Suppressor macrophage (primary cell): ENCODE measurements at places on chromosomes 5 and 9.

GRCh38 chr9:5832071-5832537, 813 bp downstream of the ERMP1 start:
- peak; percentile 46 for DNase-seq

DNA sequence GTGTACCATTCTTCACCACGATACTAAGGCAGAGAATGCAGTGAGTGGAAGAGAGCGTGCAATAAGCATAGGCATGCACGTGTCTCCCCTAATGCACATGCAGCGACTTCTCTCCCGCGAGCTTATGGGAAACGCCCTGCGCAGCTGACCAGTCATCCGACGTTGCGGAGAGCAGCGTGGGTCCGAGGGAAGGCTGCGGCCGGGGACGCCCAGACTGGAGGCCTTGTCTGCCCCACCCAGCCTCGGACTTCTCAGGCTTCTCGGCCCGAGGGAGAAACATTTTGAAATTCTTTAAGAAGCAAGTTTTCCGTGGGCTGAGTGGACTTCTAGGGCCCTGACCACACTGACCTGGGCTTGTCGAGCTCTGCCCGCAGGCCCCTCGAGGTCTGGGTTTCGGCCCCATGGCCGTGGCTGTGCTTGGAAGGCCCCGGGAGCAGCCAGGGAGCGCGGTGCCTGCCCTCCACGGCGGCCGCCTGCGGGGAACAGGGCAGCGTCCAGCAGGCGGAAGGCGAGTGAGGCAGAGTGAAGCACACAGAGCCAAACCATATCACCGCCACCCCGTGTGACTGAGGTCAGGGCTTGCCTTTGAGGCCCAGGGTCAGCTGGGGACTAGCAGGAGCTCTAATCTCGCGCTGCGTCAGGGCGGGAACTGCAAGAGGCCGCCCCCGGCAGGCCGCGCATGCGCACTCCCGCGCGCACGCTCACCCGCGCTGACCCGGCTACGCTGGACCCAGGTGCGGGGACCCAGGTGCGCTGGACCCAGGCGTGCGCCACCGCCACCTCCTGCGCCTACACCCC, 60.0 kb upstream of the IRX1 start:
- DNase-seq: no peak

- DNase-seq: no peak
These were observed 145.9 kb upstream of the TBC1D2 start for GRCh38 chr9:98401140-98402018.

DNA sequence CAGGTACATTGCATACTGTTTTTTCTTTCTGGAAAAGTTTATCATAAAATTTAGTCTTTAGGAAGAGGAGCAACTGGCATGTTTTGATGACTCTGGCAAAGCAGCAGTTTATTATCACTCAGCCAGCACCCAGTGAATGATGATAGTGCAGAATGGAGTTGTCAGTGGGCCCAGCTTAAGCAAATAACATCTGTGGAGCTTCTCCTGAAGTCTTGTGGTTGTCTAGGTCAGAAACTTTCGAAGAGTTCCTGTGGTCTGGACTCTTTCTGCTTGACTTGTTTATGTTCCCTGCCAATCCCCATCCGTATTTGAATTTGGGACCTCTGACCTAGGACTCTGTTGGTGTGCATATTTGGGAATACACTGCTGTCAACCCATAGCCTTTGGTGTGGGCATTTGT, 38.1 kb upstream of the C5orf47 start:
- DNase-seq: no peak

- no peak for DNase-seq
These were observed 10.1 kb upstream of the NEURL1B start for GRCh38 chr5:172630986-172631385.

- peak; percentile 75 for DNase-seq
These were observed 37.7 kb downstream of the NR2F1 start for GRCh38 chr5:93620487-93621326.

DNA sequence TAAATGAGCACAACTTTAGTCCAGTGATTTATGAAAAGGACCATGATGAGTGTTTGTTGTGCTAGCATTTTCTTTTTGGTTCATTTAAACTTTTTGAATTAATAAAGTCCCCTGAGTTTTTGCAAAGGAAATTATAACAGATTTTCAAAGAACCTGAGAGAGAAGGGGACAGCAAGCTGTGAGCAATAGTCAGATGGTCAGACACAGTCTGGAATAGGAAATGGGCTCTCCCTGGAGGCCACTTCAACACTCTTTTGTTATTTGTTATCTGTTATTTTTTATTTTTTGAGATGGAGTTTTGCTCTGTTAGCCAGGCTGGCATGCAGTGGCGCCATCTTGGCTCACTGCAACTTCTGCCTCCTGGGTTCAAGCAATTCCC, 171.1 kb downstream of the ARHGEF28 start:
- DNase-seq: no peak

DNA sequence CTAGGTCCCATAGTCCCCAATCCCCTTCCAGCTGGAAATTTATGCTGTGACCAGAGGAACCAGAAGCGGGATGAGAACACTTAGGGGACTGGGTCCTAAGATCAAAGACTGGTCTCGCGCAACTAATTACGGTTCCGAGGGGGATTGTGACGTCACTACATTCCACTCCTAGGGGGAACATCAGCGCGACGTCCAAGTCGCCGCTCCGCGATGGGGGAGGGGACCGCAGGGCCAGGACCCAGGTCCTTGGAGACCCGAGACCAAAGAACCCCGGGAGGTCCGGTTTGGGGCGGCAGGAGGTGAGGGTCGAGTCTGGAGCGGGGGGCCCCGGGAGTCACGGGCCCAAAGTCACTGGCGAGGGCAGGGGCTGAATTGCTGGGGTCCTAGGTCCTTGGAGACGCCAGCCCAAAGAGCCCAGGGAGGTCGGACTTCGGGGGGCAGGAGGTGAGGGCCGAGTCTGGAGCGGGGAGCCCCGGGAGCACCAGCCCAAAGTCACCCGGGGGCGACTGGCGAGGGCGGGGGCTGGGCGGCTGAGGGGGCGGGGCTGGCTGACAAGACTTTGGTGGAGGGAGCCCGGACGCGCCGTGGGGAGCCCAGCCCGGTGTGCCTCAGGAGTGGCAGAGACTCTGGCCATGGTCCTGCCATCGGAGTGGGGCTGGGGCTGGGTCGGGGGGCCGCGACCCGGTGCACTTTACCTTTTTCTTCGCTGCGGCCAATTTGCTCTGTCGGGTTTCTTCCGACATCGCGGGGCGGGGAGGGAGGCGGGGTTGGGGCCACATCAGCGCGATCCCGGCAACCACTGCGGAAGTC, at the start of gene GOLGA2:
Gene GOLGA2, minus strand, starts transcription at position 810 of the 810 bp plus-strand sequence. Its CDS starts 31 bp downstream, at position 779.
- DNase-seq: peak; percentile 42

- DNase-seq: no peak
These were observed 74.0 kb upstream of the CCNG1 start for GRCh38 chr5:163363389-163363788.

GRCh38 chr9:109399258-109399767, 78.5 kb upstream of the EPB41L4B start:
- no peak for DNase-seq

GRCh38 chr5:104452550-104452949, 890.0 kb upstream of the NUDT12 start:
- DNase-seq: no peak

- DNase-seq: no peak
These were observed 31.3 kb upstream of the HSPA9 start for GRCh38 chr5:138606378-138607064.

GRCh38 chr5:97751540-97751939, 568.5 kb upstream of the RIOK2 start:
- no peak for DNase-seq

GRCh38 chr5:34436761-34437501, 219.2 kb upstream of the RAI14 start:
- DNase-seq: no peak

DNA sequence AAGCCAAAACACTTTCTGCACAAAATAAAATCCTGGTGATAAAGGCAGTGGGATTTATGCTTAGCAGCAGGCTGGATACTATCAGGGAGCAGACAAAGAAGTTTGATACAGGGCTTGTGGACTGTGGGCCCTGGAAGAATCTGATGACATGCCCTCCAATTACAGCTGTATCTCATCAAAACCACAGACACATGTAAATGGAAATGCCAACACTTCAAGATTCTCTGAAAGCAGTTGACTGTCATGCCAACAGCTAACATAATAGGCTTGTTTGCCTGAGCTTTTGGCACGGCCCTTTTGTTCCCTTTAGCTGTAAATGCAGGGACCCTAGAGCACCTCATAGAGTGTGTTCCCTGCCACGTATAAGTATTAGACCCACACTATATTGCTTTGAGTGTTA, 114.4 kb downstream of the STK32A start:
- DNase-seq: no peak

GRCh38 chr9:127066851-127067136, 55.6 kb downstream of the ANGPTL2 start:
- DNase-seq: peak; percentile 18

DNA sequence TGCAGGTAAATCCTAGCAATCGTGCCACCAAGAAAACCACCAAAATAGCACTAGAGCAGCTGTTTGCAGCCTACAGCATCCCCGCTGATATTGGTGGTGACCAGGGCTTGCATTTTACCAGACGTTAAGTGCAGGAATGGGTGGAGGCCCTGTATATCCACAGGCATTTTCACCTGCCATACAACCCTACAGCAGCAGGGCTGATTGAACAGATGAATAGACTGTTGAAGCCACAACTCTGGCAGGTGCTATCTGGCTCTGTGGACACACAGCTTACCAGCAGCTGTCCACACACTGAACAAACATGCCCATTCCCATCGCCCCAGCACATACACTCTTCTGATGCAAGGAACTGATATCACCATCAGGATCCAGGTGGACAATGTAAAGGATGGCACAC, 154.5 kb upstream of the APC start:
- no peak for DNase-seq

- DNase-seq: no peak
These were observed 19.1 kb downstream of the NDST1 start for GRCh38 chr5:150527038-150527437.

DNA sequence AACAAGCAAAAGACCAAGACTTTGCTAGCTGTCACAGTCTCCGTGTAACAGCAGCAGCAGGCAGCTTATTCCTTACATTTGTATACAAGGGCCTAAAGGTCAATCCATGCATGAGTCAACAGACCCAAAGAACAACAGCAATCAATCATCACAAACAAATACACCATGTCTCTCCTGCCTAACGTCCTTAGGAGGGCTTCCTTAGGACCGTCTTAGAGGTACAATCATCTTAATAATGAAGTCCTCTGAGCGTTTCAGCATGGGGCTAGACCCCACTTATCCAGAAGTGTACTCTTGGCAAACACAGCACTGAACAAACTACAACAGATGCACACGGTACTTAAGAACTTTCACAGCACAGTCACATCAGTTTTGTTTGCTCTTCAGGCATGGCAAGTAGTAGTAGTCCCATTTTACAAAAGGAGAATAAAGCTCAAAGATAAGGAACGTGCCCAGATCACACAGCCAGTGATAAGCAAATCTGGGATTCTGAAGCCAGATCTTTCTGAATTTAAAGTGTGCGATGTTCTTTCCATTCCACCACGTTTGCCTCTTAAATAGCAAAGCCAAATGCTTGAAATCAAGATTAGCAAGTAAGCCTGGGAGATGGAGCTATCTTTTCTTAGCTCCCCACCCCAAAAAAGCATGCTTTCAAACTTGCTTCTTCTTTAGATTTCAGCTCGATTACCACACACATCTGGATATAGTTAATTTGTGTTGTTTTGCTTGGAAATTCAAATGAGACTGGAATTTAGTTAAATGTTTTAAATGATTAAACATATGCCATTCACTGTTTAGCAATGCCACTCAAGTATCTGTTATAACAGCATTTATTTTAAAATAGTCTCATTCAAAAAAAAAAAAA, 24.2 kb downstream of the PSMB7 start:
- no peak for DNase-seq

GRCh38 chr5:120624021-120624563, 160.0 kb downstream of the PRR16 start:
- DNase-seq: no peak

DNA sequence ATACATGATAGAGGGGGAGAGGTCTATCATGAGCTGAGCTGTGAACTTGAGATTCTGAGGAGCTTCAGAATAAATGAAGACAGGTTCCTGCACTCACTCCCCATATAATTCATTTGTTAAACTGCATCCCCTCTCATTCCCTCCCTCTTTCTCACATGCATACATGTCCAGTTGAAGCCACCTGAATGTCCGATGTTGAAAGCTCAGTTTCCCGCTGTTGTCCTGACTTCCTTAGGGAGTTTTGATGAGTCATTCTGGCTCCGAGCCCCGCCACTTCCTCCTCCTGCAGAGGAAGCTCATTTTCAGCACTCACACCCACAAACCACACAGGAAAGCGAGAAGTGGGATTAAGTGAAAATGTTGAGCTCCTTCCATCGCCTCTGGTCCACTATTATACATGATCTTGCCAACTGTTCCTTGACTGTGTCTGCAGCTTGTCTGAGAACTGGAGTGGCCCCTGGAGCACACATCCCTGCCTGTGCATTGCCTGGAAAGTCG, 121.2 kb downstream of the CEMIP2 start:
- peak; percentile 92 for DNase-seq

DNA sequence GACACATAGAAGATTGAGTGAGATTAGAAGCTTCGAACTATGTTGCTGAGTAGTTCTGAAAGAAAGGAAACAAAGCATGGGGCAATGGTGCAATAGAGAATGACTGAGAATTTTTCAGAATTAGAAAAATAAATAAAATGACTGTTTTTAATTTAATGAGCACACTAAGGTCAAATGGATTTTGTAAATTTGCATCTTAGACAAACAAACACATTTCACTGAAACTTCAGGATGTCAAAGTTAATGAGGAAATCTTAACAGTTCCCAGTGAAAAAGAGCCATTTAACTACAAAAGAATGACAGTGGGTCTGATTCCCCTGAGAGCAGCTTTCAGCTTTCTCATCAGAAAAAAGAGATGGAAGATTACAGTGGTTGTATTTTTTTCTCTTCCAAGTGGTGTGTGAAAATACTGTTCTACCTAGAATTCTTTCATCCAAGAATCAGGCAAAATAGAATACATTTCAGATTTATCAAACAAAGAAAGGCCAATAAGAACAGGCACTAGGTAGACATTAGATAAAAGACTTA, 591.9 kb downstream of the SEMA5A start:
- no peak for DNase-seq

- DNase-seq: no peak
These were observed 67.8 kb downstream of the FGF1 start for GRCh38 chr5:142618130-142618523.

GRCh38 chr9:36962691-36963090, 71.4 kb downstream of the PAX5 start:
- DNase-seq: no peak

- DNase-seq: no peak
These were observed 132.6 kb upstream of the FSTL4 start for GRCh38 chr5:133744960-133745308.

DNA sequence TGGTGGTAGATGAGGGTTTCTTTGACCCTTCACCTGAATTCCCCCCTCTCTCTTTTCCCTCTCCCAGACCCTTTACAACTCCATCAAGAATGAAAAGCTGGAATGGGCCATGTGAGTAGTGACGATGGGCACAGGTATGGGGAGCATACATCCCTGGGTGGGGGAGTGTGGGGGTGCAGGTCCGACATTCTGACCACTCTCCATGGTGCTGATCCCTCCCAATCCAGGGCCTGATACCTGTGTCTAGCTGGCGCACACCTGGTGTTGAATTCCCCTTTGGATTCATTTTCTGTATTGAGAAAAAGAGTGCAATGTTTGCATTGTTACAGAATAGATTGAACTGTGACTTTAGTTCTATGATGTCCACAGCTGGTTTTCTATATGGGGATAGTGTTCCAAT, 40.0 kb downstream of the PSD2 start:
- no peak for DNase-seq

GRCh38 chr5:169805527-169805934, 168.5 kb downstream of the DOCK2 start:
- DNase-seq: peak; percentile 79

GRCh38 chr9:132590037-132590317, 7.6 kb downstream of the BARHL1 start:
- DNase-seq: no peak

GRCh38 chr5:93145767-93146166, 435.3 kb downstream of the NR2F1-AS1 start:
- no peak for DNase-seq
